ENCODE measurements at places on chromosomes 4 and X.
A peak's percentile ranks its signal among the peaks of the same experiment; 100 is the strongest.

DNA sequence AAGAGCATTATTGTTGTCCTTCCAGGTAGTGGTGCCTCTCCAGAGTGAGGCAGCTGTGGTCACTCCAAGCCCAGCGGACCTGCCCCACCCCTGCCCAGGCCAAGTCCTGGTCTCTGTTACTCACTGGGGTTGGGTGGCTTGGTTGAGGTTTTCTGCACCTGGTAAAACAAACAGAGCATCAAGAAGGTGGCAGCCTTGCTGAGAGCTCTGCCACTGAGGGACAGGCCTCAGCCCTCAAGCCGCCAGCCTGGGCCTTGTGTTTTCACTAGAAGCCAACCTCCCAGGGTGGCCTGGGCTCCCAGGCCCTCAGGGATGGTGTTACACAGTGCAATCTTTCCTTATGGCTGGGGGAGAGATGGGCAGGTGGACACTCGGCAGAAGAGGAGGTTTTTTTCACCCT is 182.7 kb downstream of the BCOR start:
- no peak for DNase-seq

DNA sequence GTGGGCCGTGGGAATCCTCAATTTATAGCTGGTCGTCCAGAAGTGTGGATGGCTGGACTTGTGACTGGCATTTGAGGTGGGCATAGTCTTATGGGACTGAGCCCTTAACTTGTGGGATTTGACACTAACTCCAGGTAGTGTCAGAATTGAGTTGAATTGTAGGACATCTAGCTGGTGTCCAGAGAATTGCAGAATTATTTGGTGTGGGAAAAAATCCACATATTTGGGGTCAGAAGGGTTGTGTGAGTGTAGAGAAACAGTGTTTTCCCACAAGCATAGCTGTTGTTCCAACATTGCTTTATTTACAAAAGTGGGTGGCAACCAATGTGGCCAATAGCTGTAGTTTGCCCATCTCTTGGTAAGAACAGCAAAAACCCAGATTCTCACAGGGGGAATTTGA is 91.3 kb downstream of the MOSPD2 start:
- DNase-seq: no peak

GRCh38 chr4:142567620-142568451 is 278.3 kb downstream of the INPP4B start:
- DNase-seq: peak; percentile 26

- DNase-seq: no peak
Observed at GRCh38 chr4:3733195-3733594, 33.0 kb upstream of the ADRA2C start.

DNA sequence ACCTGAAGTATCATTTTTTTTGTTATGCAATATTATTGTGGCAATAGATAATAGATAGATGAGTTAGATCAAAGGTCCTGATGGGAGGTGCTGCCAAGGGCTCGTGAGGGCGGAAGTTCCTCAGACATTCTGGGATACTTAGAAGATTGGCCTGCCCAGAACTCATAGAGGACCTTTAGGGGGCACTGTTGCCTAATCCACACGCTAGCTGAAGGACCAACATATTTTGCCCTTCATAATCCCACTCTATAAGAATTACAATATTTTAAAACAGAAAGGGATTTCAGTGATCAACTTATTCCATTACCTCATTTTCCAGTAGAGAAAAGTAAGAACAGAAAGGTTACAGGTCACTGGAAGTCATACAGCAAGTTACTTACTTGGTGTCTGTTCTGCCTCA is 22.9 kb upstream of the COX7B2 start:
- peak; percentile 48 for DNase-seq

DNA sequence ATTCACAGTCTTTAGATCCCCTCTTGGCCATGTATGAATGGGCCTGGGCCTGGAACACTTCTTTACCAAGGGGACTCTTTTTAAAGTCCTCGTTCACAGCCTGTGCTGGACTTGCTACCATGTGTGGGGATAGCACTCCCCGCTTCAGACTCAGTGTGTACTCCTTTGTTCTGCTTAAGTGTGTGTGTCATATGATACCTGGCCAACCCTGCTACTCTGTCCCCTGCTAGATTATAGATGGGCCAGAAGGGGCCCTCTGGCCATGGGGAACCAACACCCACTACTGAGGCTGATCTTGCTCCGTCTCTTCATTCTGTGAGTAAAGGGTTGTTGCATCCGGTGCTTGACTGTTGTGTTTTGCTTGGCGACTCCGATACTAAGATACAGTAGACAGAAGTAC is 8.0 kb downstream of the CCDC110 start:
- no peak for DNase-seq

DNA sequence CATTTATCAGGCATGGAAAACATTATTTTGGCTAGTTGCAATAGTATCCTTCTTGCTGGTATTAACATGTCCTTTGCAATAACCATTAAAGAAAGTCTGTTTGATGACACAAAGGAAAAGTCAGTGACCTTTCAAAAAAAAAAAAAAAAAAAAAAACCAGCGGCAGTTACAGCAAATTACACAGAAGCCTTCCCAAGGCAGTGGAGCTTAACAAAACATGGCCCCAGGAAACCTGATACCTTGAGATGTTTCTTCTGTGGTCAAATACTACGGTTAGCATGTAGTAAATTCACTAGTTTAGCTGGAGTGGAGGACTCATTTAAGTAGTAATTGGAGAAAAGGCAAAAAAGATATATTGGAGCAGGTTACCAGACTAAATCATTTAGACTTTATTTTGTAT is 359.1 kb downstream of the DACH2 start:
- DNase-seq: no peak
